Psoas muscle (tissue), 8 donors: ENCODE measurements at places on chromosomes 12 and 14. TPM values are rescaled to one million over a fixed set of nuclear protein-coding genes. Genes with fewer than 3 reads are reported as not detected.

GRCh38 chr14:102222009-102222575 lies 82.4 kb downstream of the WDR20 start:
- no peak overlapping the region for H3K4me3 ChIP-seq
- H3K27ac ChIP-seq, result no peak overlapping the region
- no peak for DNase-seq
- no peaks in the 10 kb centered on the region for H3K27me3 ChIP-seq
- peaks cover 12% of the 10 kb centered on the region for H3K4me1 ChIP-seq

DNA sequence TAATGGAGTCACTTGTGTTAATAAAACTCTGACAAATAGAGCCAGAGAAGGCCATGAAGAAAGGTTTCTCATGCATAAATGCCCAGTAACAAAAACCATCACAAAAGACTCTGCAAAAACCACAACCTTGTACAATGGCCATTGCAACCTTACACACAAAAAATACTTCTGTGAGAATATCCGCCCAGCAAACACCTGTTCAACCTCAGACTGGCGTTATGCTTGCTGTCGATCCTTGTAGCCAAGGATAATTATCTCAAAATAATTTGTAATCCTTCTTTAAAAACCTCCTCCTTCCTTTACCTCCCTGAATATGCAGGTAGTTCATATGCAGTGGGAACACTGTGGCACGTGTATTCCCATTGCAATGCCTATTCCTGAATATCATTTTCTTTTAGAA lies 157.1 kb downstream of the SLC41A2 start:
- no peaks in the 10 kb centered on the region for H3K36me3 ChIP-seq
- no peaks in the 10 kb centered on the region for H3K4me1 ChIP-seq
- no peak overlapping the region for H3K27ac ChIP-seq
- no peak overlapping the region for H3K4me3 ChIP-seq
- no peak for DNase-seq
- no peaks in the 10 kb centered on the region for H3K27me3 ChIP-seq

- DNase-seq, result no peak
- H3K27me3 ChIP-seq, result no peaks in the 10 kb centered on the region
Observed at GRCh38 chr14:33386781-33387180, 448.1 kb downstream of the NPAS3 start.

GRCh38 chr12:95202691-95203486 lies 14.4 kb downstream of the FGD6 start:
- H3K4me3 ChIP-seq, result no peak overlapping the region
- no peak overlapping the region for H3K27ac ChIP-seq
- H3K4me1 ChIP-seq, result peaks cover 11% of the 10 kb centered on the region
- DNase-seq, result no peak
- H3K27me3 ChIP-seq, result no peaks in the 10 kb centered on the region

DNA sequence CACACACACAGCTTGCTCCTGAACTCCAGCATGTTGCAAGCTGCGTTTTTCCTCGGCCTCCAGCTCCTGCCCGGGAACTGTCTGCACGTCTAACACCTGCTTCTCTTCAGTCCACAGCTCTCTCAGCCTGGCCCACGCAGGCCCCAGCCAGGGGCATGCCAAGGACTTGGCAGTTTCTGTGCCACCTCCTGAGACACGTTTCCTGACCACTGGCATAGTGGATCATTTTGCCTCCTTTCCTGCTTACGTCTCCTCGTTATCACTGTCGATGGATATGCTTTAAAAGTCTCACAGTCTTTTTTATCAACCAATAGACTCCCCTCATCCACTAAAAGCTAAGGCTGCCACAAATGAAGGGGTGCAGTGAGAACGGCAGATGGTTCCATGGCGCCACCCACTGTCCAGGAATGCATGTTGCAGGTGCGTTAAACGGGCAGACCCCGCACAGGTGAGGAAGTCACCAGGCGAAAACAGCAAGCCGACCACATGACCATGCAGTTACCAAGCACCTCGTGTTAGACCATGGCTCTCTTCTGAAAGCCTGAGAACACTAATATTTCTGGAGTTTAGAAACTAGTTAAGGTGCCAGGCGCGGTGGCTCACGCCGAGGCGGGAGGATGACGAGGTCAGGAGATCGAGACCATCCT lies 14.7 kb upstream of the TEAD4 start:
- H3K27me3 ChIP-seq, result no peaks in the 10 kb centered on the region
- peak overlapping the region; percentile 18 for H3K4me3 ChIP-seq
- DNase-seq, result peak; percentile 65
- no peaks in the 10 kb centered on the region for H3K36me3 ChIP-seq
- peaks cover 5% of the 10 kb centered on the region for H3K4me1 ChIP-seq

DNA sequence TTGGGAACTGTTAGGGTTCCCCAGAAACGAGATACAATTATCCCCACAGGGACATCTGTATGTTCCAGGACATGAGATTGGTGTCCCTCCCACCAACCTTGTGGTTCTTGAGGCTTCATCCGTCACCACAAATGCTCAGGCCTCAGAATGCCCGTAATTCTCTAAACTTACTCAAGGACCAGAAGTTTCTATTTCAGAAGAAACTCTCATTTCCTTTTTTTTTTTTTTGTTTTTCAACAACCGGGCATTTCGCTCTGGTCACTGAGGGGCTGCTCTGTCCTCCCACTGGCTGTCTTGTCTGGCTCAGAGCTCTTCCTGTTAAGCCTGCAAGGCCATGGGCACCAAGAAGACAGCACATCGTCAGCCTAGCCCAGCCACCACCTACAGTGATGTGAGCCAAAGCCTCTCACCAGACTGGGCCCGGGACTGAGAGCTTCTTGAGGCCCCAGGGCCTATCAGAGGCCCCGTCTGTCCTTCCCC lies 36.2 kb downstream of the VDR start:
- DNase-seq, result no peak
- no peaks in the 10 kb centered on the region for H3K27me3 ChIP-seq
- no peaks in the 10 kb centered on the region for H3K36me3 ChIP-seq

GRCh38 chr12:93563807-93564538 lies 8.5 kb upstream of the SOCS2 start:
- H3K27ac ChIP-seq, result no peak overlapping the region
- H3K27me3 ChIP-seq, result no peaks in the 10 kb centered on the region
- no peak for DNase-seq
- H3K36me3 ChIP-seq, result no peaks in the 10 kb centered on the region
- H3K4me1 ChIP-seq, result no peaks in the 10 kb centered on the region

GRCh38 chr12:13210236-13211190 lies 14.0 kb downstream of the EMP1 start:
- no peaks in the 10 kb centered on the region for H3K27me3 ChIP-seq
- no peak for DNase-seq
- no peak overlapping the region for H3K27ac ChIP-seq
- H3K4me1 ChIP-seq, result peaks cover 19% of the 10 kb centered on the region

- H3K27me3 ChIP-seq, result no peaks in the 10 kb centered on the region
- no peak overlapping the region for H3K27ac ChIP-seq
- no peaks in the 10 kb centered on the region for H3K36me3 ChIP-seq
- H3K4me1 ChIP-seq, result no peaks in the 10 kb centered on the region
- no peak for DNase-seq
Observed at GRCh38 chr12:73726881-73727280, 810.8 kb upstream of the ATXN7L3B start.

- H3K36me3 ChIP-seq, result peaks cover 8% of the 10 kb centered on the region
- no peak overlapping the region for H3K27ac ChIP-seq
- no peaks in the 10 kb centered on the region for H3K27me3 ChIP-seq
- no peaks in the 10 kb centered on the region for H3K4me1 ChIP-seq
- no peak for DNase-seq
Observed at GRCh38 chr14:30657050-30657449, 34.9 kb downstream of the SCFD1 start.

DNA sequence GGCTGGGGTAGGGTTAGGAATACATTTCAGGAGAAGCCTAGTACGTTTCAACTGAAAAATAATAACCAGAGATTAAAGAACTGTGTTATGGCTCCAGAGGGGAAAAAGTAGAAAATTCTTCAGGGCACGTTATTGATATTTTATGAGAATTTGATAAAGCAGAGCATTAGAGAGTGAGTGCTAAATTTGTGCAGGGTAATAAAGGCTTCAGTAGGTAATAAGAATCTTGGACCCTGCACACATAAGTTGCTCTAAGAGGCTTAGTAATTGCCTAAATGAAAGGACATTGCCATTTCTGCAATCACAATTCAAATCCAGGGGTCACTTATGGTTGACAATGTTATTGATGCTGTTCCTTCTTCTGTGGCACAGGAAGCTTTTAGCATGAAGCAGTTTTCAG lies 439.4 kb upstream of the DCN start:
- H3K4me3 ChIP-seq, result no peak overlapping the region
- no peaks in the 10 kb centered on the region for H3K36me3 ChIP-seq
- H3K27ac ChIP-seq, result no peak overlapping the region

GRCh38 chr14:75831455-75831854 lies 150.3 kb downstream of the TGFB3 start:
- no peaks in the 10 kb centered on the region for H3K27me3 ChIP-seq
- no peaks in the 10 kb centered on the region for H3K4me1 ChIP-seq
- no peak overlapping the region for H3K27ac ChIP-seq

DNA sequence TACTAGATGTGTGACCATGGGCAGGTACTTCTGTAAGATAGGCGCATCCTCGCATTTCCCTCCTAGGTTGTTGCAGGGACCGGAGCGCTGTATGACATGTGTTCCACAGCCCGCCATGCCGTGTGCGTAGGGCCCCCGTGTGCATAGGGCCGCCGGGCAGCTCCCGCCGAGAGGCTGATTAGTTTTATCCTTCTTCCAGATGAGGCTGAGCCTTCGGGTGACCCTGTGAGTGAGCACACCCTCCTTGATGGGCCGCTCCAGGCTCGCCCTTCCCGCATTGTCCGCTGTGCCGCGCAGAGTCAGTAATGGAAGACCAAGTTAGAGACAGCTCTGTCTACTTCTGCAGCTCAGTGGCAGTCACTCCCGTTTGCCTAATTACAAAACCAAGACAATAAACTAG lies 72.9 kb upstream of the DYNC1H1 start:
- no peaks in the 10 kb centered on the region for H3K4me1 ChIP-seq
- no peak overlapping the region for H3K4me3 ChIP-seq
- H3K27ac ChIP-seq, result no peak overlapping the region
- no peak for DNase-seq
- H3K27me3 ChIP-seq, result no peaks in the 10 kb centered on the region
- H3K36me3 ChIP-seq, result peaks cover 98% of the 10 kb centered on the region

- peaks cover 34% of the 10 kb centered on the region for H3K4me1 ChIP-seq
- H3K4me3 ChIP-seq, result peak overlapping the region; percentile 74
- peak overlapping the region; percentile 95 for H3K27ac ChIP-seq
- no peaks in the 10 kb centered on the region for H3K27me3 ChIP-seq
Observed at GRCh38 chr12:106248846-106249371, 1.1 kb upstream of the CKAP4 start.

DNA sequence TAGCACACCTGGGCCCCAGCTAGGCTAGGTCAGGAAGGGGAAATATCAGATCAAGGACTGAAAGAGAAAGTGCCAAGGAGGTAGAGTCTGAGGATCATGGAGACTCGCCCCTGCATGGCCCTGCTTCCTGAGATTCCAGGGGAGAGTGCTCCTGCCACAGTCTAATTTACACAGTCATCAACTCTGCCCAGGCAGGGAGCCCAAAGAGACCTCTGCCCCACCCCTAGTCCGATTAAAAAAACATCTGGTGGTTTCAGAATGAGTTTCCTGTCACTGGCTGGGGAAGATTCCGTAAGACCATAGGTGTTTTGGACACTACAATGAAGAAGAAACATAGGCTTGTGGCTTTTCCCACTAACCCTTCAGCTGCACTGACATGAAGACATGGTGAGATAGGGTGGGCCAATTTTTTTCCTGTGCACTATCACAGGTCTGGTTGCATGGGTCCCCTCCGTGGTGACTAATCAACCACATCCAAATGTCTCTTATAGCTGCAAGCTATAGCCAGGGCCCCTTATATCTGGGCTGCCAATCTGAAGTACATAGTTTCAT lies 31.5 kb upstream of the GZMB start:
- no peak overlapping the region for H3K4me3 ChIP-seq
- DNase-seq, result no peak
- H3K27ac ChIP-seq, result no peak overlapping the region
- no peaks in the 10 kb centered on the region for H3K4me1 ChIP-seq

DNA sequence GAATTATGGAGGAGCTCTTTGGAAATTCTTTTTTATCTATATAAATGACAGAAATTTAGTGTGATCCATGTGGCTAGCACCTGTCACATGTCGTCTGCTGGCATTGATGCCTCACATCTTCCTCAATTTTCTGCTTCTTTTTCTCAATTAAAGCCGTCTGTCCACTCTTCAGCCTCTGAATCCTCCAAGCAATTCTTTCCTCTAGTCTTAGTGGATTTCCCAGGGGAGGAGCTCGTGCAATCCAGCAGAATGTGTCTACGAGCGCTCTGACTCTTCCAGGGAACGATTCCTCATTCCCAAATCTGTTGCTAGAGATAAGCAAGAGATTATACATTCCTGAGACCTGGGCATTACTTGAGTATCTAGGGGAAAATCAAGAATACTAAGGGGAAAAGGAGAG lies 176.6 kb downstream of the EMP1 start:
- no peaks in the 10 kb centered on the region for H3K27me3 ChIP-seq
- no peak for DNase-seq
- H3K27ac ChIP-seq, result no peak overlapping the region
- no peaks in the 10 kb centered on the region for H3K36me3 ChIP-seq
- peaks cover 7% of the 10 kb centered on the region for H3K4me1 ChIP-seq
- H3K4me3 ChIP-seq, result no peak overlapping the region

- H3K36me3 ChIP-seq, result no peaks in the 10 kb centered on the region
- H3K27ac ChIP-seq, result no peak overlapping the region
- no peaks in the 10 kb centered on the region for H3K27me3 ChIP-seq
- no peaks in the 10 kb centered on the region for H3K4me1 ChIP-seq
Observed at GRCh38 chr14:57761800-57762199, 104.1 kb downstream of the SLC35F4 start.

- no peaks in the 10 kb centered on the region for H3K36me3 ChIP-seq
- H3K4me3 ChIP-seq, result peak within 1 kb of the TSS; percentile 79
- DNase-seq, result peak; percentile 83
- H3K4me1 ChIP-seq, result no peaks in the 10 kb centered on the region
Observed at GRCh38 chr14:55129086-55129427, at the start of gene LGALS3. Gene LGALS3, plus strand, starts transcription at chr14:55129252. Its CDS starts 8,122 bp downstream, at chr14:55137374.

GRCh38 chr12:68559984-68560850 lies 50.5 kb upstream of the RAP1B start:
- H3K27me3 ChIP-seq, result no peaks in the 10 kb centered on the region
- DNase-seq, result peak; percentile 58
- H3K27ac ChIP-seq, result no peak overlapping the region
- no peaks in the 10 kb centered on the region for H3K36me3 ChIP-seq

KRT1 gene
- not detected for total RNA-seq

CD163L1 gene
- total RNA-seq, result 2.3 TPM

PKP2 gene
- total RNA-seq, result 4.4 TPM

ASCL1 gene
- total RNA-seq, result not detected

GALNT16 gene
- total RNA-seq, result 2.6 TPM

GLIPR1L1 gene
- total RNA-seq, result not detected

LRIG3 gene
- 5.1 TPM for total RNA-seq

HSP90B1 gene
- 85.7 TPM for total RNA-seq
